ENCODE measurements at places on chromosomes 7 and 10. TPM values are rescaled to one million over a fixed set of nuclear protein-coding genes. Genes with fewer than 3 reads are reported as not detected.

DNA sequence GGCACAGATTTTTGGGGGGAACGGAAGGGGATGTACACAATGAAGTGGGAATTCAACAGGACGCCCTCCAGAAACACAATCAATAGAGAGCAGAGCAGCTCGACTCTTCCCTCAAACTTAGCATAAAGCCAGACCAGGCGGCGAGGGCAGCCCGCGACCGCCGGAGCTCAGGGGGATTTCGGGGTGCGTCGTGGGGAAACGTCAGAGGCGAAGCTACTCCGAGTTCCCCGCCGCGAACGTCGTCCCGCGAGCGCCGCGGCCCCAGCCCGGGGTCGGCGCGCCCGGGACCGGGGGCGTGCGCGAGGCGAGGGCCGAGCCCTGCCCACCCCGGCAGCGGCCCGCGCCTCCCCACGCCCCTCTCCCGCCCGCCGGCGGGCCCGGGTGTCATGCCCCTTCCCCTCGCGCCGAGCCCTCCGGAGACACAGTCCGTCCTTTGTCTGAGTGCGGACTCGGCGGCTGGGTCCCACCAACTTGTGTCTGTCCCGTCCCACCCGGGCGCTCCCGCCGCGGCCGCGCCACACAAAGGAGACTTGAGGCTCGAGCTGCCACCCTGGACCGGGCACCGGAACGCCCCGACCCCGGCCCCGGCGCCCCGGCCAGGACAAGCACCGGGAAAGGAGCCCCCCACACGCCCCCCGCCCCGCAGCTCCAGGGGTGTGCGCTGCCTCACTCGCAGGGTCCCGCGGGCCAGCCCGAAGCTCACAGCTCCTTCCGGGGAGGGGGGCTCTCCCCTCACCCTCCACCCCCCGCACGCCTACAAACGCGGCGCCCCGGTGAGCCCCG is 634 bp downstream of the EZH2 start:
- H3K27ac ChIP-seq: peak overlapping the region; percentile 97
- H3K27me3 ChIP-seq: no peaks in the 10 kb centered on the region
- H3K4me1 ChIP-seq: peaks cover 7% of the 10 kb centered on the region
- peak overlapping the region; percentile 57 for H3K4me3 ChIP-seq

DNA sequence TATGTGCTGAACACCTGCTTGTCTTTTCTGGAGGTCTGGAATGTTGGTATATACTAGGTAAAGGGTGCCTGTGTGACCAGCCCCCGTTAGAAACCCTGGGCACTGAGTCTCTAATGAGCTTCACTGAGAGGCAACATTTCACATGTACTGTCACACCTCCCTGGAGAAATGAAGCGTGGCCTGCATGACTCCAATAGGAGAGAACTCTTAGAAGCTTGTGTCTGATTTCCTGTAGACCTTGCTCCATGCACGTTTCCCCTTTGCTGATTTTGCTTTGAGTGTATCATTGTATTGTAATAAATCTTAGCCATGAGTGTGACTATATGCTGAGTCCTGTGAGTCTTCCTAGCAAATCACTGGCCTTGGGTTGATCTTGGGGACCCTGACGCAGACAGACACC is 82.8 kb downstream of the PPP1R3C start:
- H3K27ac ChIP-seq: no peak overlapping the region
- DNase-seq: no peak
- no peak overlapping the region for H3K4me3 ChIP-seq
- H3K4me1 ChIP-seq: no peaks in the 10 kb centered on the region
- H3K36me3 ChIP-seq: no peaks in the 10 kb centered on the region

- H3K27me3 ChIP-seq: no peaks in the 10 kb centered on the region
- no peak for DNase-seq
- peaks cover 62% of the 10 kb centered on the region for H3K36me3 ChIP-seq
Measured at GRCh38 chr10:6114805-6115341, 26.0 kb downstream of the RBM17 start.

DNA sequence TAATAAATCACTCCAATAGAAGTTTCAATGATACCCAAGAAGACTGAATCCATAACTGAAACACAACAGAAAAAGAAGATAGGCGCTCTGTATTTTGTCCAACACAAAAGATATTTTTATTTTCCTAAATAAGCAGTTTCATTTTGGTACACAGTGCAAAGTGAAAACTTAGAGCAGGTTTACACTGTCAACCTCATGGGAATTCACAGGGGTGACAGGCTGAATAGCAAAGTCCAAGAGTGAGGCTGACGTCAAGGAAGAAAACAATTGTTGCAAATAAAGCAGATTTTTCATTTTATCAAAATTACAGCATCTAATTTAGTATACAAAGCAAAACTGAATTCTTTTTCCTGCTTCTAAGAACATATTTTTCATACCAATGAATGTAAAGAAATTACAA is 28.6 kb downstream of the NAMPT start:
- DNase-seq: no peak
- no peak overlapping the region for H3K27ac ChIP-seq
- H3K36me3 ChIP-seq: no peaks in the 10 kb centered on the region
- no peaks in the 10 kb centered on the region for H3K27me3 ChIP-seq
- no peak overlapping the region for H3K4me3 ChIP-seq

DNA sequence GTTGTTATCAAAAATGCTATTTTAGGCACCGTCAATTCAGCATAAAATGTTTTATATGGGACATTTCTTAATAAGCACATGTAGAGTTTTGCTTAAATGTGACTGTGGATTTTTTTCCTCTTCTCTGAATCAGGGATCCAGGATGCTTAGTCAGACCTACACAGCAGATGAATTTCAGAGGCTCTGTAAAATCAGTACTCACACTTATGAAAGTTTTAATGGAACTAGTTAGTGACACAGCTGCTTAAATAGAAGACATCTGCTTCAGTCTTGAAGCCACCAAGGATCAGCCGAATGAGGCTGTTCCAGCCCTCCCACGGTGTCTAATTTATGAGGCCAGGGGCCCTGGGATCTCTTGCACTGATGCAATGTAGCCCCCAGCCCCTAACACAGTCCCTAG is 136.0 kb downstream of the MYOF start:
- H3K4me1 ChIP-seq: no peaks in the 10 kb centered on the region
- H3K36me3 ChIP-seq: no peaks in the 10 kb centered on the region
- DNase-seq: no peak

GRCh38 chr7:128935342-128935730 is 2.4 kb upstream of the IRF5 start:
- H3K4me3 ChIP-seq: no peak overlapping the region
- H3K4me1 ChIP-seq: peaks cover 11% of the 10 kb centered on the region
- H3K27me3 ChIP-seq: peaks cover 4% of the 10 kb centered on the region
- DNase-seq: no peak
- H3K27ac ChIP-seq: no peak overlapping the region
- no peaks in the 10 kb centered on the region for H3K36me3 ChIP-seq

DNA sequence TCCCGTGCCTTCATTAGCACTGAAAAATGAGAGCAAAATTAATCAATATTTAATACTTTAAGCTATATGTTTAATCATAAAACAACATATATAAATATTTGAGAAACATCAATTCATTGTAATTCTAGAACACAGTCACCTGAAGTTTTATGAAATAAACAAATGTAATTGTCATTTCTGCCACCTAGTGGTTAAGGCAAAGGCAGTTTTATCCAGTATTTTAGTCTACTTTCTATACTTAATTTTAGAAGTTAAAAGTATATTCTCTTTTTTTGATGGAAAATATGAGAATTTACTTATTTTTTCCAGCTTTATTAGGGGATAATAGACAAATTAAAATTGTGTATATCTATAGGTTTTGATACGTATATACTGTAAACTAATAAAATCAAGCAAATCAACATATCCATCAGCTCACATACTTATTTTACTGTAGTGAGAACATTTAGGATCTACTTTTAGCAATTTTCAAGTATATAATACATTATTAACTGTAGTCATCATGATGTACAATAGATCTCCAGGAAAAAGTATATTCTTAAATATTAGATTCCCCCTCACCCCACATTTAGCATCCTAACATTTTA is 16.9 kb downstream of the PCGF6 start:
- no peak overlapping the region for H3K4me3 ChIP-seq
- H3K27ac ChIP-seq: no peak overlapping the region
- no peaks in the 10 kb centered on the region for H3K27me3 ChIP-seq

GRCh38 chr7:137343281-137343841 is at the start of gene PTN:
Gene PTN (minus strand): TSS chr7:137343733. CDS start chr7:137254973, 88,760 bp downstream.
- no peaks in the 10 kb centered on the region for H3K27me3 ChIP-seq
- H3K4me3 ChIP-seq: no peak within 1 kb of the TSS
- DNase-seq: no peak
- H3K4me1 ChIP-seq: no peaks in the 10 kb centered on the region
- no peaks in the 10 kb centered on the region for H3K36me3 ChIP-seq

DNA sequence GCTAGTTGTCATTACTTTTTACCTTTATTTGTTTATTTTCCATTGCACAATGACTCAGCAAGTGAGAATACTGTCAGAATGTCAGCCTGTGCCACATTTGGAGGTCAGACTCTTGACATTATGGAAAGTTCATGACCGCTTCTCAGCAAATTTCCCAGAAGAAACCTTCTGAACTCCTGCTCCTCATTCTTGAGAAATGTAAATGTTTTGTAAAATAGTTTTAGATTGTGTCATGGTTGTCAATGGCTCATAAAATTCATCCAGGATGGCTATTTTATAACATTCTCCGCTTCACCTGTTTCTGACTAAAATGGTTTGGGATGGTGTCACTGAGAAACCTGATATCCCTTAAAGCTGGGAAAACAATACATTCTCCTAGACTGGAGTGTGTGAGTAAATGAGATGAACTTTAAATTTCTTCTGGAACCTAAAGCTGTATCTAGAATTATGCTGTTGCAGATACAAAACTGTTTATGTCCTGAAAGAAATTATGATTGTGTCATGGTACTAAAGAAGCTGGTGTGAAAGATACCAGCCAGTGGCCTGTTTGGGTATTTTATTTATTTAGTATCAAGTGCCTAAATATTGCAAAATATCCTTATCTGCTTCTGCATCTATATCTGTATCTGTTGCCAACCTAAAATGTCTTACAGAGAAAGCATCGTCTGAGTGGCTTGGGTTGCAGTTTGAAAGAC is 671.7 kb downstream of the GATA3 start:
- H3K4me3 ChIP-seq: no peak overlapping the region
- H3K27ac ChIP-seq: no peak overlapping the region
- no peaks in the 10 kb centered on the region for H3K27me3 ChIP-seq

DNA sequence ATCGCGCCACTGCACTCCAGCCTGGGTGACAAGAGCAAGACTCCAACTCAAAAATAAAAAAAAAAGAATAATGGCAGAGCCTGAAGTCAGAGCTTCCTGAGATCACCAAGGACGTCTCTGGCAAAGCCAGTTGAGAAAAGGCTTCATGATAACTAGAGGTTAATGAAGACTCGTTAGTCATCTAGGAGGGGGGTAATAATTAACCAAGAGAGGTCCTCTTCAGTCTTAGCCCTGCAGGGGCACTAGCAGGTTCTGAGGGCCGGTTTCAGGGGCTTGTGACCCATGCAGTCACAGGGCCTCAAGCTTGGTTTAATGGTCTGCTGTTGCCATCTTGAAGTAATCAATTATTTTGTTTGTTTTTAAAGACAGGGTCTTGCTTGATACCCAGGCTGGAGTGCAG is 28.6 kb upstream of the PROSER2 start:
- no peaks in the 10 kb centered on the region for H3K27me3 ChIP-seq
- H3K4me1 ChIP-seq: no peaks in the 10 kb centered on the region
- DNase-seq: no peak

DNA sequence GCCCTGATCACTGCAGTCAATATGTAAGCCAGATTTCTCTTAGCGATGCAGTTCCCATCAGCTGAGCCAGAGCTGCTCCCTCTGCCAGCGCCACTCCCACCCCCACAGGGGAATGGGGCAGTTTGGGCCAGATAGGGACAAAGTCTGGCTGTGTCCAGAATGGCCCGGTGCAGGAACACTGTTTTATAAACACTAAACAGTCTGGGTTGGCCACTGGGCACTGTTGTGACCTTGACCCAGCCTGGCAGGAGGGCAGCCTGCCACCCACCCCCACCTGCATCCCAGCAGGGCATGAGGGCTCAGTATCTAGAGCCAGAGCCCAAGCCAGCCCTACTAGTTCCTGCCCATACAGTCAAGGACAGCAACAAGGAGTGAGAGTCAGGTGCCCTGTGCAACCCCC is 1.3 kb downstream of the OGDHL start:
- H3K36me3 ChIP-seq: no peaks in the 10 kb centered on the region
- H3K4me1 ChIP-seq: no peaks in the 10 kb centered on the region
- no peaks in the 10 kb centered on the region for H3K27me3 ChIP-seq
- H3K27ac ChIP-seq: no peak overlapping the region
- DNase-seq: no peak

GRCh38 chr7:37142958-37143357 is 305.7 kb downstream of the ELMO1 start:
- no peaks in the 10 kb centered on the region for H3K27me3 ChIP-seq
- H3K4me1 ChIP-seq: no peaks in the 10 kb centered on the region
- no peaks in the 10 kb centered on the region for H3K36me3 ChIP-seq
- H3K4me3 ChIP-seq: no peak overlapping the region
- DNase-seq: no peak

DNA sequence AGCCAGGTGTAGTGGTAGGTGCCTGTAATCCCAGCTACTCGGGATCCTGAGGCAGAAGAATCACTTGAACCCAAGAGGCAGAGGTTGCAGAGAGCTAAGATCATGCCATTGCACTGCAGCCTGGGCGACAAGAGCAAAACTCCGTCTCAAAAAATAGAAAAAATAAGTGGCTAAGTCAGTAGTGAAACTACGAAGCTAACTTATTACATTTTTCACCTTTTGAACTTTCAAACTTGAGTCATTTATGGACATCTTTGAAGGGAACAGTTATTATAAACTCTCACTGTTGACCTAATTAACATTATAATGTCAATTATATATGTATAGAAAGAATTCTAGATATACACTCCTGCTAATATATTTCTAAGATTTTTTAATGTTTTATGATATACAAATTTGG is 541.5 kb upstream of the C7orf33 start:
- H3K27me3 ChIP-seq: no peaks in the 10 kb centered on the region
- H3K36me3 ChIP-seq: no peaks in the 10 kb centered on the region
- H3K27ac ChIP-seq: no peak overlapping the region
- no peak for DNase-seq

- no peaks in the 10 kb centered on the region for H3K36me3 ChIP-seq
- H3K27me3 ChIP-seq: no peaks in the 10 kb centered on the region
- H3K27ac ChIP-seq: no peak overlapping the region
- DNase-seq: no peak
Measured at GRCh38 chr7:18241543-18242231, 214.0 kb upstream of the PRPS1L1 start.

DNA sequence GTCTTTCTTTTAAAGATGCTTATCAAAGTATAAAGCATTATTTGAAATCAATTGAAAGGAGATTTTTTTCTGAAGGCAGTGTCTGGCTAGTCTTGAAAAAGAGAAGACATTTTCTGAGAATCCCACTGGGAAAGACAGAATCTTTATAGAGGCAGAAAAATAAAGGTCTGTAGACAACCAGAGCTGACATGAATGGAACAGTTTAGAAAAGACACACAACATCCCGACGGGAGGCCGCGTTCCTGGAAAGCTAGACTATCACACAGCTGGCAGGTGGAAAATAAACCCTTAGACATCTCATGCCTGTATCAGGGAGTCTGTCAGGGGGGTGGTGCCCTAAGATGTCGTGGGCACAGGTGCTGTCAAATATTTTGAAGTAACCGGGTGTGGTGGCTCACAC is 48.0 kb upstream of the KLF6 start:
- no peaks in the 10 kb centered on the region for H3K36me3 ChIP-seq
- no peak for DNase-seq
- peaks cover 14% of the 10 kb centered on the region for H3K4me1 ChIP-seq
- H3K4me3 ChIP-seq: no peak overlapping the region
- H3K27me3 ChIP-seq: no peaks in the 10 kb centered on the region

The PEX1 gene
- 23.1 TPM for total RNA-seq

The TRIL gene
- not detected for total RNA-seq

The NEBL gene
- total RNA-seq: not detected

The ECHDC3 gene
- total RNA-seq: not detected

The FANK1 gene
- 0.37 TPM for total RNA-seq

The SPAG6 gene
- total RNA-seq: 0.46 TPM

The PAOX gene
- total RNA-seq: 9.8 TPM

The HYAL4 gene
- not detected for total RNA-seq

The RBM20 gene
- total RNA-seq: 1.6 TPM

The COMMD3 gene
- 76.3 TPM for total RNA-seq
